Omental fat pad (tissue), 4 donors: ENCODE measurements at places on chromosomes 11 and 22. TPM values are rescaled to one million over a fixed set of nuclear protein-coding genes. Genes with fewer than 3 reads are reported as not detected.

PRR5 gene
- total RNA-seq = 29.0 TPM

PAMR1 gene
- 34.3 TPM for total RNA-seq

CASP5 gene
- 0.72 TPM for total RNA-seq

SYT12 gene
- total RNA-seq = 0.37 TPM

C11orf91 gene
- total RNA-seq = not detected

DNA sequence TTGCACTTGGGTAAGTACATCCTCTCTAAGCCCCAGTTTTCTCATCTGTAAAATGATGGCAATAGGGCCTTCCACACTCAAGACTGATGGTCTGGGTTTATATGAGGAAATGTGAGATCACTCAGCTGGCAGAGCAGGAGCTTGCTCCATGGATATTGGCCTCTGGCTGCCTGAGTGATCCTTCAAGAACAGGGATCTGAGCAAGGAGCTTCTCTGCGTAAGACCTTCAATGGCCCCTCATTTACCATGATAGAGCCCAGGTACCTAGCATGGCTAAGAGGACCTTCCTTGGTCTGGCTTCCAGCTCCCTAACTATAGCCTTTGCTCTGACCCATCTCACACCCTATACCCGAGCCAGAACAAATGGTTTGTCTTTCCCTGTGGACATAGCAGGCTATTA, 5.5 kb downstream of the ROBO4 start:
- no peak for DNase-seq

DNA sequence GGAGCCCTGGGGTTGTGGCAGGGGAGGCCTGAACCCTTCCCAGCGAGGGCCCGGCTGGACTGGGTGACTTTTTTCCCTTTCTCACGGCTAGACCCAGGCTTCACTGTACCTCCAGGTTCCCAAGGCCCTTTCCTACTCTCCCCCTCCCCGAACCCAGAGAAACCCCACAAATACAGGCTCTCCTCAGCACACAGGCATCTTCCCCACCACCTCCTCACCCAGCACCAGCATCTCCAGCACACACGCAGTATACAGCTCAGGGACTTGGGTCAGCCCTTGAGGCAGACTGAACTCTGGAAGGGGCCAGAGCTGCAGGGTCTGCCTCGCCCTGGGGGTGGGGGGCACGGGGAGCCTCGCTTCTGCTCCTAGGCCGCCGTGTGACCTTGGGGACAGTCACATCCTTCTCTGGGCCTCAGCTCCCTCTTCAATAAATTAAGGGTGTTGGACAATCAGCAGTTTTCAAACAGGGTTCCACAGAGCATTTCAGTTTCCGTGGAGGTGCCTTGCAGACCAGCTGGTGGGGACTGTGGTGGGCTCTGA, 4.5 kb downstream of the TMPRSS13 start:
- DNase-seq = no peak

- DNase-seq = no peak
These were observed 75.2 kb downstream of the EIF3M start for GRCh38 chr11:32658639-32659406.

DNA sequence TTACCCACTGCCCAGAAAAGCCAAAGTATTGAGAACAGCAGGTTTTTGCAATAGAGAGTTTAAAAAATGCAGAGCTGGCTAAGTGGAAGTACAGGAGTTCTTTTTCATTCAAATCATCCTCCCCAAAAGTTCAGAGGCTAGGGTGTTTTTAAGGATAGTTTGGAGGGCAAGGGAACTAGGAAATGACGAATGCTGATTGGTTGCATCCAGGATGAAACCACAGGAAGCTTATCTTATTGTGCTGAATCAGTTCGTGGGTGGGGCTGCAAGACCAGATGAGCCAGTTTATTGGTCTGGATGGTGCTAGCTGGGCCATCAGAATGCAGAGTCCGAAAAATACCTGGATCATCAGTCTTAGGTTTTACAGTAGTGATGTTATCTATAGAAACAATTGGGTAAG, 1427.1 kb downstream of the LRRC4C start:
- no peak for DNase-seq
